ENCODE measurements at places on chromosomes 2 and 18.

DNA sequence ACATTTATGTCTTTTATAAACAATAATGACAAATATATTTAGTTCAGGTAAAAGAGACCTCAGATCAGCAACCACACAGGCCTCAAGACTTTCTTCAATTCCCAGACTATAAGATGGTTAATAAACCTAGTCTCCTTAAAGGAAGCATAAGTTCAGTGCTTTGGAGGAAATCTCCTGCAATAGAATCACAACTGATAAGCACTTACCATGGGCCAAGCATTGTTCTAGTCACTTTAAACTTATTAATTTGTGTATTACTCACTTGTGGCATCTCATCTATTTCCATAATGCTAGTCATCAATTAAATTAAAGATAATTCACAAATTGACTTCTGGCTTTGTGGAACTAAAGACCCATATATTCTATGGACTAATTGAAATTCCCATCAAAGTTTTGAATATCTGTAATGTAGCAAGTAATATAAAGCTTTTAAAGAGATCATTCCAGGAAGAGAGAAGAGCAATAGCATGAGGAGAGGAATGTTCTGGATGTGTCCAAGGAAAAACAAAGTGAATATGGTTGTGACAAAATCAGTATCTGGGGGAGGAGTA lies 42.2 kb downstream of the COL3A1 start:
- DNase-seq: no peak

DNA sequence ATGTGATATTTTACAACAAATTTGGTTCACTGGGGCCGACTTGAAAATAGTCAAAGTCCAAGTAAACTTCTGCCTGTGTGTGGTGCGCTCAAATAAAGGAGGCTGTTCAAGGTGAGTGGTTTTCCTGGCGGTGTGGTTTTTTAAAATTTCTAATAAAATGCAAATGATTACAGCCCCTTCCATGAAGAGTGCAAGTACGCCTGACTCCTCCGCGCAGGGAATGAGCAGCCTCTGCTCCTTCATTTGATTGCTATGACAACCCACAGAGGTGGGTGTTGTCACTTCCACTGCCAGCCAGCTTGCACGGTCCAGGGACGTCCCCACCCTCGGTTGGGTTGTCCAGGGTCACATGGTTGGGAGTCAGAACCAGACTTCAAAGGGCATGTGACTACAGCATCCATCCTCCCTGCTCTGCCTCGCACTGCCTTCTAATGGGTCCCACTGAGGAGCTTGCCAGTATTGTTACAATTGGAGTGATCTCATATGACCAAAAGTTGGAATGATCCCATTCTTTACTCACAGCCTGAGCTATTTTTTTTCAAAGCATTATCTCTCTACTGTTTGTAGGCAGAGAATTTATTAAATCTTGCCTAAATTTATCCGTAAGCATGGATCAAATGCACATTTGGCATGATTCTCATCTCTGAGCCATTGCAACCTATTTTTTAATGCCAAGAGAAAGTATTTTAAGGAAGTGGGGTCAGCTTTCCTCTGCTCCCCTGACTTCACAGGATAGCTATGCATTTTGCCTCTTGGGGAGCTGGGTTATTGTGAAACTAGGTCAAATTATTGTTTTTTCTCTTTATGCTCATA lies 121.3 kb downstream of the AGAP1 start:
- DNase-seq: no peak

DNA sequence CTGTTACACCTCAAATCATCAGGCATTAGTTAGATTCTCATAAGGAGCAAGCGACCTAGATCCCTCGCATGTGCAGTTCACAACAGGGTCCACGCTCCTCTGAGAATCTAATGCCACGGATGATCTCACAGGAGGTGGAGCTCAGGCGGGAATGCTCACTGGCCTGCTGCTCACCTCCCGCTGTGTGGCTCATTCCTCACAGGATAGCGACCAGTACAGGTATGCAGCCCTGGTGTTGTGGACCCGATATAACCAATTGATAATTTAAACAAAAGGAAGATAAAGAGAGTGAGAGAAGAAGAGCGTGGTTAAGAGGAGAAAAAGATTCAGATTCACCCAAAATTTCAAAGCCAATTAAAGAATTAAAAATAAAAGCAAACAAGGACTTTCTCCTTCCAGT lies 20.8 kb downstream of the TLK1 start:
- no peak for DNase-seq

GRCh38 chr2:30756971-30757370 lies 50.3 kb downstream of the CAPN13 start:
- DNase-seq: no peak

DNA sequence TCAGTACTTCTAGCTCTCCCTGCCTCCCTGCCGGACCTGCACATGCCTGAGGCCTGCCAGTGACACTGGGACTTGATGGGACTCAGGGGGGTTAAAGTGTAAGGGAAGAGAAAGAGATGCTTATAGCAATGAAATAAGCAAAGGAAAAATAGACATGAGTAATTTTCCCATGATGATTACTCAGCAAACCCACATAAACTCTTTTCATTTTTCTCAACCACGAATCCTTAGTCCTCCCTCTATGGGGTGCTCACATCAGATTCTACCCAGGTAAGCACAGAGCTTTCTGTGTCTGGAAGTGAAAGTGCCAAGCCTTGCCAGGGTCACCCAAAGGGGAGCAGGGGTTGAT lies 44.8 kb upstream of the ANKRD62 start:
- DNase-seq: no peak

- no peak for DNase-seq
These were observed 244.9 kb upstream of the CXCR4 start for GRCh38 chr2:136362676-136363390.

GRCh38 chr2:10193851-10194820 lies 71.6 kb downstream of the RRM2 start:
- no peak for DNase-seq

DNA sequence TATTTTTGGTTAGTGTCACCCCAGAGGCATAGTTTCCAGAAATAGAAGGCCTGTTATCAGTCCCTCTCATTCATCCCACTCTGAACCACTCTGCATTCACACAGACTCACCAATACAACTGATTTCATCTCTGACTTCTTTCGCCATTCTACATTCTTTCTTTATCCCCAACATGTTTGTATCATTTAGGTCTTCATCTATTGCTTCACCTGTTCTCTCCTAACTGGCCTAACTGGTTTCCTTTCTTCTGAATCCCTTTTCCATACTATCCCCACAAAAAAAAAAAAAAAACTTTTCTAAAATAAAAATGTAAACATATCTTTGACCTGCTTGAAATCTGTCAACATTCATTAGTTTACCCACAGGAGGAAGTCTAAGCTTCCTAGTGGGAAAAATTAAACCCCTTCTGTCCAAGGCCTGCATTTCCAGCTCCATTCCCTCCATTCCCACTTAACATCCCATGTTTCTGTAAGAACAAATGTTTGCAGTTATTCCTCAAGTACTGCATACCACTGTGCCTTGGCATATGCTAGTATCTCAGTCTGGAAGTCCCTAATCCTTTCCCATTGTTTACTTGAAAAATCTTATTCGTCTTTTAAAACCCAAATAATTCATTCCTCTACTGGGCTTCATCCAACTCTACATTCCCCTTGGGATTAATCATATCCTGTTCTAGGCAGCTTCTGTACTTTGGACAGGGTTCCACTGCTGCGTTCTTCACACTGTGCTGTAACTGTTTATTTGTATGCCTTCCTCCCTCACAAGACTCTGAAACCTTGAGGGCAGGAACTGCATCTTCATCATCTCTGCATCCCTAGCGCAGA lies 68.5 kb downstream of the FIGN start:
- no peak for DNase-seq

DNA sequence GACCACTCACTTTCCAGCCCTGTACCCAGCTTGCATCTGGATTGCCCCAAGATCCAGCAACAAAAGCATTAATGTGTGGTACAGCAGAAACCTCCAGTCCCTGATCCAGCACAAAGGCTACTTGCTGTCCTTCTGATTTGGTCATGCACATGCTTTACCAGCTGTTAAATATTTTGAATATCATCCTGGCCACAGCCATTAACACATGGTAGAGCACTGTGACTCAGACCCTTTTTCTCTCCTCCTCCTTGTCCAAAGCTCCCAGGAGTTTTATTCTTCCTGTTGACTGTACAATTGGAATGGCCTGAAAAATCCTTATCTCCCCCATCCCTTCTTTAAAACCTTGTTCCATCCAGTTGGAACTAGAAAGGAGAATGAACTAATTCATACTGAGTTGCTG lies 419.7 kb upstream of the TNP1 start:
- DNase-seq: no peak

DNA sequence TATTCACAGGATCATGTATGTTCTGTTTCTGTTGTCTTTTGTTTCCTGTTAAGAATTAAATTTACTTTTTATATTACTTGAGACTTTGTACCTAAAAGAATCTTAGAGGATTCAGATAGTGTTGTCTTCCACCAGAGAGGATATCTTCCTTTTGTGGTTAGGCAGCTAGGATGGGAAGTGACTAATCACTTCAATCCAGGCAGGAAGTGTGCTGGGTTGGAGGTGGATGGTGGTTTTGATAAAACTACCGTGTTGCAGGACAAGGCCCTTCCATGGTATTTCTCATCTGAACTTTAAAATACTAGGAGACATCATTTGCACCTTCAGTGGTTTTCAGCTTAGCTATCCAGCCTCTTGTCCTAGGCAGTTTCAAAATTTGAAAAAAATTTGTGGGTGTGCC lies 728.6 kb upstream of the CDH2 start:
- DNase-seq: no peak

DNA sequence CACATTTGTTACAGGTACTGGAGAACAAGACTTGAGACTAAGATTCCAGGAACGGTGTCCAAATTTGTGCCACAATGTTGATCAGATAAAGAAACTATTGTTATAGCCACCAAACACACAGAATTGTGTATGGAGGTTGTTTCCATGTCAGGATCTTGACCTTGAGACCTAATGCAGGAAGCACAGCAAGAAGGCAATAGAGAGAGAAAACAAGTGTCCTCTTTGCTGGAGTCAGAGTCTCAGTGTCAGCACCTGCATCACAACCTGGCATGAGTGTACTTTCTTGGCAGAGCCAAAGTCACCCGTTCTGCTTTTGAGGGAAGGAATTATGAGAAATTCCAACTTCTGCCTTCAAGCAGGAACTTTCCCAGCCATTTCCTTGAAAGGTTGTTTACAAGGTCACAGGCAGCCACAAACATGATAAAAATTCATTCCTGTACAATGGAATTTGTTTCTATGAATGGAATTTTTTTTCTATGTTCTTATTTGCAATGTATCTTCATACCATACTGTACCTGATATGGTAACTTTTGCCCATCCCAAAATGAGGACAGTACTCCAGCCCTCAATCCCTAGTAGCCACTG lies 118.4 kb downstream of the PKP4 start:
- no peak for DNase-seq

GRCh38 chr2:166803373-166804000 lies 84.8 kb upstream of the XIRP2 start:
- DNase-seq: no peak

DNA sequence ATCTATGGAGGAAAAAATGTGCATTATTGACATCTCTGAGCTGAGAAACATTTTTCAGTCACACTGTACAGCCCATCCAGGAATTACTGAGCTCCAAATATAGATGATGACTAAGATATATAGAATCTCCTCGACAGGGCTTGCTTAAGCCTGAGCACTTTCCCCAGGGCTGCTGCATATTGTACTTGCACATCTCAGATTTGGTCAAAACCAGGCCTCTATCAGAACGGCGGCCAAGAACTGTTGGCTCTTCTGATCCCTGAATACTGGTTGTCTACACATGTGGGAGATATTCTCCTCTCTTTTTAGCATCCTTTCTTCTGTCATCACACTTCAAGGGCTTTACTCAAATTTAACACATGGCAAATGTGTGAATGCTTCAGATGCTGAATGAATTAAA lies 201.5 kb upstream of the SLC35G4 start:
- DNase-seq: no peak

GRCh38 chr18:72726201-72726600 lies 141.6 kb downstream of the NETO1 start:
- DNase-seq: no peak

DNA sequence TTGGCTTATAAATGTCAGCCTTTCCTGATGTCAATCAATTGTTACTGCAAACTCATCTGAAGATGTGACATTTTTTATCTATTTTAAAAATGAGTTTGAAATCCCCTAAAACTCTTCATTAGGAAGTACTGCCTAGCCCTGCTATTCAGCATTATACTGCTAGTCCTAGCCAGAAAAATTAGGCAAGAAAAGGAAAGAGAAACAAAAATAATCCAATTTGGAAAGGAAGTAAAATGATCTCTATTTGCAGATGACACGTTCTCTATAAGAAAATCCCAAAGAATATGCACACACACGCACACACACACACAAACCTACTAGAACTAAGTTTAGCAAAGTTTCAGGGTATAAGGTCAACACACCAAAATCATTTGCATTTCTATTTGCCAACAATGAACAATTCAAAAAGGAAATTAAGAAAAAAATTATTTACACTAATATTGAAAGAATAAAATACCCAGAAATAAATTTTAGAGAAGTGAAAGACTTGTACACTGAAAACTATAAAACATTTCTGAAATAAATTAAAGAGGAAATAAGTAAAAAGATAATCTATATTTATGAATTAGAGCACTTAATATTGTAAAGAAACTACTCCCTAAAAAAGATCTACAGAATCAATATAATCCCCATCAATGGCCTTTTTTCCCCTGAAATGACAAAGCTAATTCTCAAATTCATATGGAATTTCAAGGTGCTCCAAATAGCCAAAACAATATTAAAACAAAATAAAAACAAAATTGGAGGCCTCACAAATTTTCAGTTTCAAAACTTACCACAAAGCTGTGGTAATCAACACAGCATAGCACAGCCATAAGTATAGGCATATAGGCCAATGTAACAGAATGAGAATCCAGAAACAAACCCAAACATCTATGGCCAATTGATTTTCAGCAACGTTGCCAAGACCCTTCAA lies 433.7 kb upstream of the TRIB2 start:
- no peak for DNase-seq

DNA sequence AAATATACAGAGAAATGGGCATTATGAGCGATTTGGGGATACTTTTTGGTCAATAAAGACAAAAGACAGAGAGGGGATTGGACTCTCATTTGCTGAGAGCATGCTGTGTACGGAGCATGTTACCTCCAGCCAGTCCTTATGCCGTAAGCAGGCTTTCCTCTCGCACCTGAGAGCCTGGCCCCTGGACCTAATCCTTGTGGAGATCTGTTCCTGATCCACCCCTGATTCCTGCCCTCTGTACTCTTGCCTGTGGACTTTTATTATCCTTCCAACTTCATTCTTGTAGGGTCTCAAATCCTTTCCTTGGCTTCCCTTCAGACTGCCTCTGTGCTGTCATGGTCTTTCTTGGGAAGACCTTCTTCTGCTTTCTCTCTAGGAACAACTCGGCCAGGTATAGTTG lies 803.1 kb upstream of the RAB6C start:
- no peak for DNase-seq

- DNase-seq: no peak
These were observed 37.1 kb upstream of the GATA6 start for GRCh38 chr18:22132258-22132657.
